ENCODE measurements at places on chromosomes 7 and 10.

DNA sequence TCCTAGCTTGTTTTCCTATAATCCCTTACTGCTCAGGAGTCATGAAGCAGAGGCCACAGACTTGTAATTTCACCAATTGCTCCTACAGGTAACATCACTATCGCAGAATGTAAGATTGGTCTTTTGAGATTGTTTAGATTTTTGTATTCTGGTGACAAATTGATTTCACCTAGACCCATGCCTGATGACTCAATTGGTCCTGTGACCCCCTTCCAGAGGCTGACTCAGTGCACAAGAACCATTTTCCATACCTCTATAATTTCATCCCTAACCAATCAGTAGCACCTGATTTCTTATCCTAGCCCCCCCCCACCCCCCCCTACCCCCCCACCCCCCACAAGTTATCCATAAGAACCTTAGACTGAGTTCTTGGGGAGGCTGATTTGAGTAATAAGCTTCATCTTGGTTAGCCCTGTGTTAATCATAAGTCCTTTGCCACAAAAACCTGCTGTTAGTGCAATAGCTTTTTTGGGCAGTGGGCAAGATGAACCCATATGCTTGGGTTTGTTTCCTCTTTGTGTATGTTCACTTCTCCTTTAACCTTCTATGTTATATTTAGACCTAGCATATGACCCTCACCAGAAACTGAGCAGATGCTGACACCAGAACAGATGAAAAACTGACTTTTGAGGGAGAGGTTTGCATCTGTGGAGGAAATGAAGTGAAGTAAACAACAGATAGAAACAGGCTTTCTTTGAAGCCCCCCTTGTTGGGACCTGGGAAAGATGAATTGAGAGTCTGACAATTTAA is 187.1 kb downstream of the KIF20B start:
- no peak overlapping the region for H3K27ac ChIP-seq
- H3K4me3 ChIP-seq, result no peak overlapping the region
- DNase-seq, result no peak
- H3K27me3 ChIP-seq, result no peaks in the 10 kb centered on the region
- peaks cover 7% of the 10 kb centered on the region for H3K4me1 ChIP-seq
- no peaks in the 10 kb centered on the region for H3K36me3 ChIP-seq

GRCh38 chr7:82348251-82348650 is 95.3 kb downstream of the CACNA2D1 start:
- H3K4me1 ChIP-seq, result no peaks in the 10 kb centered on the region
- H3K27me3 ChIP-seq, result no peaks in the 10 kb centered on the region
- no peaks in the 10 kb centered on the region for H3K36me3 ChIP-seq
- no peak overlapping the region for H3K4me3 ChIP-seq

GRCh38 chr10:28983799-28984198 is 305.1 kb upstream of the LYZL1 start:
- no peaks in the 10 kb centered on the region for H3K27me3 ChIP-seq
- H3K4me3 ChIP-seq, result no peak overlapping the region
- no peaks in the 10 kb centered on the region for H3K4me1 ChIP-seq
- no peak for DNase-seq
- no peak overlapping the region for H3K27ac ChIP-seq

GRCh38 chr7:102152672-102153598 is 133.7 kb upstream of the SH2B2 start:
- DNase-seq, result no peak
- H3K27me3 ChIP-seq, result no peaks in the 10 kb centered on the region
- H3K36me3 ChIP-seq, result 0 out of 2 replicates have a peak, but pooled peaks cover 4% of the 10 kb centered on the region
- H3K27ac ChIP-seq, result no peak overlapping the region

DNA sequence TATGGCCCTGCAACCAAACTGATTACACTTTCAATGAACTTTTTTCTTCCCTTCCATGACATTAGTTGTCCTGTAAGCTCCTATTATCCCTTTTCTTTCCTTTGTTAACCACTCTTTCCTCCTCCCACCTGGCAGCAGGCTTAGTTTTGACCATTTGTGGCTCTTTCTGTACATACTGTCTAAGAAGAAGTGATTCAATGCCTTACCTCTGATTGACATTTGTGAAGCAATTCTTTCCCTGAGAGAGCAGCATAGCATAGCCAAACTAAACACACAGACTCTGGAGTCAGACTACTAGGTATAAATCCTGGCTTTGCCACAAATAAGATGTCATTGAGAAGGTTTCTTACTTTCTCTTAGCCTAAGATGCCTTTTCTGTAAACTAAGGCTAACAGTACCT is 48.9 kb downstream of the AHR start:
- no peak overlapping the region for H3K4me3 ChIP-seq
- H3K27me3 ChIP-seq, result no peaks in the 10 kb centered on the region
- H3K36me3 ChIP-seq, result no peaks in the 10 kb centered on the region
- no peak for DNase-seq

DNA sequence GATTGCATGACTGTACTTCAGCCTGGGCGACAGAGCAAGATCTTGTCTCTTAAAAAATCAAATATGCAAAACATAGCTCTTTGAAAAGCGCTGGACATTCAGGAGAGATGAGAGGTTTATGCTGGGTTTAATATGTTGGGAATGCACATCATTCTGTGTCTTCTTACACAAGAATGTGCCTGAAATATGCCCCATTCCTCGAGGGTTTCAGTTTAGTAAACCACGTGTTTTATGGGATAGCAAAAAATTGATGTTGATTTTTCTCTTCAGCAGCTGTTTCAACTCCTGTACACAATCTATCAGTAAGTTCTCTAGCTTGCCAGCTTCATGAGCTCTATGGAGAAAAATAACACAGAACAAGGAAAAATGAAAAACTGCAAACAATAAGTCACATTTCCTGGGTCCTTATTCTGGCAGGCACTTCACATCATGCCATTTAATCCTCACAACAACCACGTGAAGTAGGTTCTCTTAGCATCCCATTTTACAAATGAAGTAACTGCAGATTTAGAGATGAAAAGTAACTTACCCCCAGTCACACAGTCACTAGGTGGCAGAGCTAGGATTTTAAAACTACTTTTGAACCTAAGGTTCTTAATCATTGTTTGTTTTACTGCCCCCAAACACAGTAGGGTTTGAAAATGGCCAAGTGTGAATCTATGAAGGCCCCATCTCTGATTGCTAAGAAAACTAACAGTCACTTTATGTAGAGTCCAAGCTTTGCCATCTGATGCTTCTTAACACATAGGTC is 423.6 kb downstream of the PHTF2 start:
- no peak overlapping the region for H3K27ac ChIP-seq
- H3K4me3 ChIP-seq, result no peak overlapping the region
- H3K4me1 ChIP-seq, result no peaks in the 10 kb centered on the region
- no peaks in the 10 kb centered on the region for H3K36me3 ChIP-seq
- DNase-seq, result no peak

GRCh38 chr7:156659961-156660360 is 19.4 kb downstream of the RNF32 start:
- no peaks in the 10 kb centered on the region for H3K4me1 ChIP-seq
- no peak for DNase-seq
- H3K27ac ChIP-seq, result no peak overlapping the region
- no peaks in the 10 kb centered on the region for H3K36me3 ChIP-seq
- no peaks in the 10 kb centered on the region for H3K27me3 ChIP-seq

- no peaks in the 10 kb centered on the region for H3K4me1 ChIP-seq
- H3K4me3 ChIP-seq, result no peak overlapping the region
- DNase-seq, result no peak
- H3K27me3 ChIP-seq, result no peaks in the 10 kb centered on the region
- H3K27ac ChIP-seq, result no peak overlapping the region
Observed at GRCh38 chr10:124657806-124658205, 86.4 kb downstream of the FAM53B start.

GRCh38 chr10:71771204-71771603 is 2.1 kb downstream of the VSIR start:
- H3K27ac ChIP-seq, result no peak overlapping the region
- DNase-seq, result no peak

DNA sequence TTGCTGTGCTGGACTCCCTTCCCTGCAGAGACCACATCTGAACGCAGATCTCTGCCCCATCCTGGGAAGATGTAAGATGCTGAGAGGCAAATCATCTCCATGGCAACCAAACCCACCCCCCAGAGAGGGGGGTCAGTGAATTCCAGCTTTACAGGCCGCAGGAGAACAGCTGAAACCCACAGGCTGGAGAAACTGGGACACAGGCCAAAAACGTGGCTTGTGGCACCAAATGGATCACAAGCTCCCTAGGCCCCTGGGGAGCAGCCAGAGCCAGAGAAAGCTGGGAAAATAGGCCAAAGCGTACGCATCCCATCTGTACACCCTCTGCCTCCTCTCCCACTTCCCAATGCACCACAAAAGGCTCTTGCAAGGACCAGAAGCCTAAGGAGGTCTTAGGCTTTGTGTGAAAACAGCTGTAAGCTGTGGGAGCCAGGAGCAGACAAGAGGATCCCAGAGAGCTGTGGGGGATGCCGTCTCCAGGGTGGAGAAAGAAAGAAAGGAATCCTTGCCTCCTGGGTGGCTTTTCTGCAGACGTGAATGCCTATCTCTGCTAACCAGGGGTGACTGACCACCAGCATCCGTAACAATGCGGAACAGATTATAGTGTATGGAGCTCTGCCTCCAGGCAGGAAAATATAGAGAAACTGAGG is 59.5 kb downstream of the TMEM130 start:
- no peaks in the 10 kb centered on the region for H3K27me3 ChIP-seq
- H3K27ac ChIP-seq, result no peak overlapping the region
- no peaks in the 10 kb centered on the region for H3K36me3 ChIP-seq
- DNase-seq, result no peak
- H3K4me3 ChIP-seq, result no peak overlapping the region

DNA sequence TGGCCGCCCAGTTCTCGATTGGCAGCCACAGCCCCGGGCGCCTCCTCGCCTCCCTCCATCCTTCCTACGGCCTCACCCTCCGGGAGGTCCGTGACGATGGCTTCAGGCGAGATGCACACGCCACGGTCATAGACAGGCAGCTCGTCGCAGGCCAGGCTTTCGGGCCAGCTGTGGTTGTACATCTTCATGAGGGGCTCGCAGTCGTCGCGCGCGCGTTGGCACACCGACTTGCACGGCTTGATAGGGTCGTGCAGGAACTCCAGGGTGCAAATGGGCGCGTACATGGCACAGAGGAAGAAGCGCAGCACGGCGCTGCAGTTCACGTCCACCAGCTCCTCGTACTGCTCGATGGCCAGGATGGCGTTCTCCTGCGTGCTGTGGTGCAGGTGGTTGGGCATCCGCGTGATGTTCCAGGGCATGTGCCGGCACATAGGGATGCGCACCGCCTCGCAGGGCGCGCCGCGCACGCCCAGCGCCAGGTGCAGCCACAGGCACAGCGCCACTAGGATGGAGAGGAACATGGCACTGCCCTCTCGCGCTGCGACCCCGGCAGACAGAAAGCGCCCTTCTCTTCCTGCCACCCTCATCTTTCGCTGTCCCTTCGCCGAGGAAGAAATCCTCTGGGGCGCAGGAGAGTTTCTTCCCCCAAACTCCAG is 472 bp downstream of the SFRP4 start:
- no peak for DNase-seq
- H3K36me3 ChIP-seq, result no peaks in the 10 kb centered on the region
- H3K4me3 ChIP-seq, result no peak overlapping the region

GRCh38 chr7:52794621-52795020 is 240.8 kb upstream of the POM121L12 start:
- no peaks in the 10 kb centered on the region for H3K4me1 ChIP-seq
- H3K27me3 ChIP-seq, result no peaks in the 10 kb centered on the region
- no peak overlapping the region for H3K27ac ChIP-seq
- no peaks in the 10 kb centered on the region for H3K36me3 ChIP-seq
- no peak for DNase-seq
- no peak overlapping the region for H3K4me3 ChIP-seq

- no peaks in the 10 kb centered on the region for H3K36me3 ChIP-seq
- no peaks in the 10 kb centered on the region for H3K27me3 ChIP-seq
- H3K4me3 ChIP-seq, result no peak overlapping the region
- no peak overlapping the region for H3K27ac ChIP-seq
- no peak for DNase-seq
- H3K4me1 ChIP-seq, result no peaks in the 10 kb centered on the region
Observed at GRCh38 chr7:123824754-123825067, 20.3 kb upstream of the HYAL4 start.

- DNase-seq, result no peak
- H3K4me3 ChIP-seq, result no peak overlapping the region
- no peaks in the 10 kb centered on the region for H3K27me3 ChIP-seq
- H3K27ac ChIP-seq, result no peak overlapping the region
Observed at GRCh38 chr10:61752111-61753011, 89.6 kb downstream of the CABCOCO1 start.

- no peaks in the 10 kb centered on the region for H3K4me1 ChIP-seq
- H3K36me3 ChIP-seq, result no peaks in the 10 kb centered on the region
- no peak overlapping the region for H3K27ac ChIP-seq
- no peak for DNase-seq
- H3K4me3 ChIP-seq, result no peak overlapping the region
- no peaks in the 10 kb centered on the region for H3K27me3 ChIP-seq
Observed at GRCh38 chr7:87918740-87919139, 15.3 kb upstream of the ADAM22 start.

DNA sequence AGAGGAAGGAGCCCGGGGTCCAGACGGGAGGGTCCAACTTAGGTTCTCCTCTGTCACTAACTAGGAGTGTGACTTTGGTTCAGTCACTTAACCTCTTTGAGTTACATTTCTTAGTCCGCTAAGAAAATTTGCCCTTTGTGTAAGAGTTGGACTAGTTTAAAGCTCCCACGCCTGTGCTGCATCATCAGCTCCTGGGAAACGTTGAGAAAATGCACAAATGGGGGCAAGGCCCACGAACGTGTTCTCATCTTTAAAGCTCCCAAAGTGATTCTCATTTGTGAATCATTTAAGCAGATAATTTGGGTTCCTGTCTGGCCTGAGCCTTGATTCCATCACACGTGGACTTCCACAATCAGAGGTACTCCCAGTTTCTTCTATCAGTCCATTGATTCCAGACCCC is 6.3 kb downstream of the ZNF467 start:
- no peaks in the 10 kb centered on the region for H3K27me3 ChIP-seq
- no peak overlapping the region for H3K27ac ChIP-seq
- H3K36me3 ChIP-seq, result no peaks in the 10 kb centered on the region
- DNase-seq, result no peak
- H3K4me1 ChIP-seq, result peaks cover 7% of the 10 kb centered on the region
- no peak overlapping the region for H3K4me3 ChIP-seq
